ENCODE measurements at places on chromosomes 6 and 20.

DNA sequence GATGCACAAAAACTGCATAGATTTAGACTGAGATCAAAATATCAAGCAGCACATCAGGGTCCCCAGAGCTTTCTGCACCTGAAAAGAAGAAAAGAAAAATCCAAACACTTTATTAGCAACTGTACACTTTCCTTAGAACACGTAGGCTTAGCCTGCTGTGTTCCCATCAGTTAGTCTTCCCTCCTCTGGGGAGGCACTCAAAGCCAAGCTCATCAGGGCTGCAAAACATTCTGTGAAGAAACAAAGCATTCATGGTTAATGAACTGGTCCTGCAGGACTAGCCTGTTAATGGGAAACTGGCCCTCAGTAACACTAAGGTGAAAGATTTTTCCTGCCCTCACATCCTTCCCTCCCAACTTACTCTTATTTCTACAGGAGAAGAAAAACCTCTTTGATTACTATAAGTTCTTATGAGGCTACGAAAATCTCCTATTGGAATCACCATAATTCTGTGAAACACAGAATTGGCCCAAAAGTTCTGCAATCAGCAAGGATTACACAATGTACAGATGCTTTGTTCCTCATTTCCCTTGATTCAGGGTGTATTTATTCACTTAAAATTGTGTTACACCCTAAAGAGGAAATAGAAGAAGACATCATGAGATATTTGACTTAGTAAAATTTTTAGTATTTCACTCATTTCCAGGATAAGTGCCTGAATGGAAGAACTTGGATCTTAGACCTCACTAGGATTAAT, 901.0 kb upstream of the MAP3K7 start:
- DNase-seq, result no peak

GRCh38 chr6:72238021-72238420, 351.7 kb downstream of the RIMS1 start:
- no peak for DNase-seq

- no peak for DNase-seq
These were observed 85.1 kb downstream of the MDN1 start for GRCh38 chr6:89734526-89734925.

GRCh38 chr20:54472607-54473006, 2.8 kb upstream of the DOK5 start:
- no peak for DNase-seq

GRCh38 chr6:47264775-47265184, 44.9 kb downstream of the TNFRSF21 start:
- no peak for DNase-seq

DNA sequence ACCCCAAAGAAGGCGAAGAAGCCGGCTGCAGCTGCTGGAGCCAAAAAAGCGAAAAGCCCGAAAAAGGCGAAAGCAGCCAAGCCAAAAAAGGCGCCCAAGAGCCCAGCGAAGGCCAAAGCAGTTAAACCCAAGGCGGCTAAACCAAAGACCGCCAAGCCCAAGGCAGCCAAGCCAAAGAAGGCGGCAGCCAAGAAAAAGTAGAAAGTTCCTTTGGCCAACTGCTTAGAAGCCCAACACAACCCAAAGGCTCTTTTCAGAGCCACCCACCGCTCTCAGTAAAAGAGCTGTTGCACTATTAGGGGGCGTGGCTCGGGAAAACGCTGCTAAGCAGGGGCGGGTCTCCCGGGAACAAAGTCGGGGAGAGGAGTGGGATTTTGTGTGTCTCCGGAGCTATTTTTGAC, 69.6 kb downstream of the HFE start:
- no peak for DNase-seq

DNA sequence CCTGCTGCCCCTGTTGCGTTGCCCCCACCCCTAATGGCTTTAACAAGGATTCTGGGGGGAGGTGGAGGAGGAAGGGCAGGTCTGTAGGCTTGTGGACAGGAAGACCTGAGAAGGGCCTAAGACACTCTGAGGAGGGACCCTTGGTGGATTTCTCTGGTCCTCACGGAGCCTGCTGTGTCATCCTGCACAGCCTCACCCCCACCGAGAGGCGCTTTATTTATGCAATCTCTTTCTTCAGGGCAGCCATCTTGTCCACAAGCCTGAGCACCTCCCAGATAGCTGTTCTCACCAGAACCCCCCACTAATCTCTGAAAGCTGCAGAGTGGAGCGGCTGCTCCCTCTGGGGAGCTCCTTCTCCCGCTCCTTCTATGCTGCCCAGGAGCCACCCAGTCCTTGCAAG, 59.3 kb upstream of the MLN start:
- no peak for DNase-seq

GRCh38 chr6:133608620-133609019, 280.3 kb upstream of the TCF21 start:
- no peak for DNase-seq

DNA sequence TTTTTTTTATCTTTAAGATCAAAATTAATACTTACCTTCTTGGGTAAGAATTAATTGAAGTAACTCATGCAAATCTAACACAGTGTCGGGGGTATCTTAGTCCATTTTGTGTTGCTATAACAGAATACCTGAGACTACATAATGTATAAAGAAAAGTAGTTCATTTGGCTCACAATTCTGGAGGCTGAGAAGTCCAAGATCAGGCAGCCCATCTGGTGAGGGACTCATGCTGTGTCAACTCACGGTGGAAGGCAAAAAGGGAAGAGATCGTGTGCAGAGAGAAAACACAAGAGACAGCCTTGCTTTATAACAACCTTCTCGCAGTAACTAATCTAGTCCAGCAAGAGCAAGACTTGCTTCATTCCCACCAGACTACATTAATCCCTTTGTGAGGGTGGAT, 92.9 kb upstream of the VSTM2L start:
- no peak for DNase-seq

- peak; percentile 72 for DNase-seq
These were observed 780 bp downstream of the ARMC12 start for GRCh38 chr6:35737413-35738211.

DNA sequence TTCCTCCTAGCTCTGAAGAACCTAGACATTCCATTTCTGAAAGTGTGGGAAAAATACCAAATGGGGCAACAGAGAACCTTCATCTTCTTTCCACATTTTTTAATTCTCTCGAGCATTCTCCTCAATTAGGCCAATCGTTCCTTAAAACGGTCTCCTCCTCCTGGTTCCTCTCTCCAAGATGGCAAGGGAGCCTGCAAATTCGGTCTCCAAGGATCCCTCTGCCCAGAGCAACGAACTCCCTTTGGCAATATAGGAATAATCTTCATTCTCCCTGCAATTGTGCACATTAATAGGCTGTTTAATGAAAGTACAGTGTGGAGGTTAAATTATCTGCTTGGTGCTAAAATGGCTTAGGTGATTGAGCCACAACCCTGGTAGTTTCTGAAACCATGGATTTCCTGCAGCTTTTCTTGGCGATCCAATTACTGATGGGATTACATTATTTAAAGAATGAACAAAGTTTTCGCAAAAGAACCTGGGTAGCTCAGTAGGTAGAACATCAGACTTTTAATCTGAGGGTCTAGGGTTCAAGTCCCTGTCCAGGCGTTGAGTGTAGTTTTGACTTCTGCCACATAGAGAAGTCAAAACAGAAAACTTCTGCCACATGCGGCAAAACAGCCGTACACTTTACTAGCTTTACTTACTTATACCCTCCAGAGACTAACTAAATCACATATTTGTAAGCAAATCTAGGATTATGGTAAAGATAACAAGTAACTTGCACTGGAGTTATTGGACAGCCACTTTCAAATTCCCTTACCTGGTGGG, 102.9 kb upstream of the ZNF184 start:
- no peak for DNase-seq

- no peak for DNase-seq
These were observed 41.8 kb downstream of the CYP24A1 start for GRCh38 chr20:54131675-54132611.

- no peak for DNase-seq
These were observed 154.8 kb upstream of the KCNQ5 start for GRCh38 chr6:72466971-72467566.

- DNase-seq, result no peak
These were observed 36.5 kb downstream of the ZBTB46 start for GRCh38 chr20:63794614-63795013.

DNA sequence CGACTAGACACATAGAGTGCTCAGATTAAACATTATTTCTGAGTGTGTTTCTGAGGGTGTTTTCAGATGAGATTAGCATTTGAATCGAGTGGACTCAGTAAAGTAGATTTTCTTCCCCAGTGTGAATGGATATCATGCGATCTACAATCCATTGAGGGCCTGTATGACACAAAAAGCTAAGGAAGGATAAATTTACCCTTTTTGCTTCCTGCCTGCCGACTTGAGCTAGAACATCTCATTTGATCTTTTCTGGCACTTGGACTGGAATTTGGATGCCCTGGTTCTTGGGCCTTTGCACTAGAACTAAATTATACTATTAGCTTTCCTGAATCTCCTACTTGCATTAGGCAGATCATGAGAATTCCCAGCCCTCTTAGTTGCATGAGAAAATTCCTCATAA, 675.8 kb downstream of the DOK5 start:
- no peak for DNase-seq

- DNase-seq, result no peak
These were observed 548.9 kb downstream of the QKI start for GRCh38 chr6:163963205-163964120.

GRCh38 chr6:55953335-55953734, 77.9 kb upstream of the BMP5 start:
- DNase-seq, result peak; percentile 14

GRCh38 chr6:21748343-21749056, 154.9 kb downstream of the SOX4 start:
- DNase-seq, result peak; percentile 62

GRCh38 chr6:41471064-41471895, 74.9 kb upstream of the FOXP4 start:
- no peak for DNase-seq

GRCh38 chr20:60001108-60001507, 42.9 kb downstream of the CDH26 start:
- no peak for DNase-seq

DNA sequence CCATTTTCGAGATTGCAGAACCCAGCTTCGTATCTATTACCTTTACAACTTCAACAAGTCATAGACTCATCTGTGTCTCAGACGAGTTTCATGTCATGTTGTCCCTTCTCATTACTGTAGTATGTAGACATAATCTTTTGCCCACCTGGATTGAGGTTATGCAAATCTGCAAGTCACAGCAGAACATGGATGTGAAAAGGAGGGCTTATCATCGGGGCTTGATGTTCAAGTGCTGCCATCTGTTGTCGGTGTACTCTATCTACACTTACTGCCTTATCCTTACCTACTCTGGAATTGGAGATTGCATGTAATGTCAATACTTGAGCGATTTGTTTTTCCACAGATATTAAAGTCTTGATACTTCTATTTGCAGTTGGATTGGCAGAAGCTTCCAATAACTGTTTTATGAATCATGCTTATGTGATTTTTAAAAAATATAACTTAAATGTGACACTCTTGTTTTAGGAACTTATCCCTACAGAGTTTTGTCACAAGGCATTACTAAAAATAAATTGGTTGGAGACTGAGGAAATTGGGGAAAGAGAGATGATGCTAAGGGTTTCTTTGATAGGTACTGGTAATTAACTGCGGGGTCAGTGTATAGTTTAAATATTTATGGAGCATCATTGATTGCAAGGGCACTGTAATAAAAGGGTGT, 3.0 kb upstream of the GOPC start:
- DNase-seq, result peak; percentile 68

DNA sequence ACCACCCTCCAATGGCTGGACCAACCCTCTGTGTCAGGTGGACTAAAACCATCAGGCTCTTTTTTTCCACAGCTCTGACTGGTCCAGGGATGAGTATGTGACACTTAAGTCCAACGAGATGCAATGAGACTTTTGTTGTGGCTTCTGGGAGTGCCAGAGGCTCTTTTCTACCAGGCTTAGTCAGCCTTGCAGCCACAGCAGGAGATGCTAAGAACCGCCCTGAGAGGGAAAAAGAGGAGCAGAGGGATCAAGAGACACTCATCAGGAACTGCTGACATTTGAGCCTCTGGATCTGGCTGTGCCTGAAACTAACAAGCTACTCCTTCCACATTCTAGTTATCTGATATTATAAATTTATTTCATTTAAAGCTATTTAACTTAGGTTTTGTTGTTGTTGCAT, 270.9 kb upstream of the SULF2 start:
- no peak for DNase-seq

DNA sequence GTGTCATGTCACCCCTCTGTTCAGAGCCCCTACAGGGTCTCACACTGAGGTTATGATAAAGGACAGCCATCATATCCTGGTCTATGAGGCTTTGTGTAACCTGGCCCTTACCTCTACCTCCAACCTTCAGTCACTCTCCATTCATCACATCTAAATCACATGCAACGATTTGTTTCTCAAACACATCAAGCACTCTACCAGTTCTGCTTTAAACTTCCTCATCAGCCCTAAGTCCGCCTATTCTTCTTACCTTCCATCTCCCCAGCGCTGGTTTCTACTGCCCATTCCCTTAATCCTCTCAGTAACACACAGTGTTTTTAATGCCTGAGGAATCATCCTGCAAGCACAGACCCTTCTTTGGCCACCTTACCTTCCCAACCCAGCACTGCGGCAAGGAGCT, 17.9 kb upstream of the BACH2 start:
- no peak for DNase-seq

- no peak for DNase-seq
These were observed 146.7 kb upstream of the TAB2 start for GRCh38 chr6:149170564-149171452.

GRCh38 chr20:35776513-35777101, 4.8 kb downstream of the PHF20 start:
- DNase-seq, result no peak

- DNase-seq, result no peak
These were observed 44.2 kb upstream of the FAM50B start for GRCh38 chr6:3804964-3805363.
